ENCODE measurements at places on chromosomes 4 and X. TPM values are rescaled to one million over a fixed set of nuclear protein-coding genes. Genes with fewer than 3 reads are reported as not detected.

ERAS gene
- not detected for total RNA-seq

CT45A5 gene
- total RNA-seq, result not detected

LNX1 gene
- total RNA-seq, result 36.9 TPM

SATL1 gene
- total RNA-seq, result 0.98 TPM

FAM3A gene
- 8.4 TPM for total RNA-seq

CSN1S1 gene
- not detected for total RNA-seq

All from temporal lobe (tissue), 4 donors.